ENCODE measurements at places on chromosomes 2 and 18.

DNA sequence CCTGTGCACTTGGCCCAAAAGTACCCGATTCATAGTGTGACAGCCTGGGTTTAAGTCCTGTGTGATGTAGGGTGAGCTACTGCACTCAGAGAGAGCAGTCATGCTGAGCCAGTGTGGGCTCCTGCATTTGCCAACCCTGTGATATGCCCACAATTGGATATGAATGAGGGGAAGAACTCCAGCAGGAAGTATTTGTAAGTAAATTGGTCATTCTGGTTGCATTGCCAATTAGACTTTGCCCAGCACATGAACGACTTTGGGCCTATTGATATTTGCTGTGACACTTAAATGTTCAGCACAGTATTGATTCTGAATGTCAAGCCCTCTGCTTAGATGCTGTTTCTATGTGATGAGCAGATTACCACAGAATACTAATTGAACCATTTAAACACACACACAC is 570.9 kb downstream of the PIK3C3 start:
- no peak for DNase-seq

DNA sequence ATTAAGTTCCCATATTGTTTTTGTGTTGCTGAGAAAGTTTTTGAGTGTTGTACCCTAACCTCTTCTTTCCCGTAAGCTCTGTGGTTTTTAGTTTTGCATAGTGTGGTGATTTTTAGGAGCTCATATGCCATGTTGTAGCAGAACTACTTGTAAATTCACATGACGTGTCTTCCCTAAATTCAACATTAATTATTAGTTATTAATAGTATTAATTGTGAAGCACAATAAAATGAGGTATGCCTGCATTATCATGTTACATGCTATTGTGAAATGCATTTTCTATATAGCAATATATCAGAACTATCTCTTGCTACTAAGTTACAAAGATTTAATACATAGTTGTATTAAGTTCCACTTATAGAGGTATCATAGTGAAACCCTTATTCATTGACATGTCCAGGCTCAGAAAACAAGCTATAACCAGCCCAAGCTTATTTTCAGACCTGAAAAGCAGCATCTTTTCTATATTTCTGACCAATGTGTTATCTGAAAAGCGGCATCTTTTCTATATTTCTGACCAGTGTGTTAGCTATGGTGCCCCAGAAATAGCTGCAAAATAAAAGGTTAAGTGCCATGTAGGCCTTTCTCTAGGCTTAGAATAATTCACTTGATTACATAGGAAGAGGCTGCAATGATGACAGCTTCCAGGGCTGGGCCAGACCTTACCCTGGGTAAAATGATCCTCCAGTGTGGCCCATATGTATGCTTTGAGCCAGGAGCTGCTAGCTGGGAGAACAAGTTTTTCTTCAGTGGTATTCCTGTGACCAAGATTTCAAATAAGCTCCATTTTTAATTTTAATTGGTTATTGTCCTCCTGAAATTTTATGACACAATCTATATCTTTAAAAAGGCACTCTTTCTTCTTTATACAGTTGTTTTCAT is 21.6 kb downstream of the EPAS1 start:
- no peak for DNase-seq

DNA sequence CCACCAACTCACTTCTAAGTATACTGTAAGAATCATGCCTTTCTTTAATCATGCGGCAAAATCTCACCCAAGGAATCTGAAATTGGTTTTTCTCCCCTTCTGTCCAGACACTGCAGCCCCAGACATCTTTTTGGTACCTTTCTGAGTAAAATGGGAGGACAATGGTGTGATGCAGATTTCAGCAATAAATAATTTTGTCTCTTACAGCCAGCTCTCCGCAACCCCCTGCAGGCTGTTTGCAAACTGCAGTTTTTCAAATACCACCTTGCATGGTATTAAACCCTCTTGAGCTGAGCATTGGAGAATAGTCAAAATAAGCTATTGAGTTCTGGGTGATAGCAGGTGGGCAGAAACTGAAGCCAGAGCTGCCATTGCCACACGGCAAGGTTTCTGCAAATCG is 32.2 kb downstream of the GPR39 start:
- DNase-seq: no peak

DNA sequence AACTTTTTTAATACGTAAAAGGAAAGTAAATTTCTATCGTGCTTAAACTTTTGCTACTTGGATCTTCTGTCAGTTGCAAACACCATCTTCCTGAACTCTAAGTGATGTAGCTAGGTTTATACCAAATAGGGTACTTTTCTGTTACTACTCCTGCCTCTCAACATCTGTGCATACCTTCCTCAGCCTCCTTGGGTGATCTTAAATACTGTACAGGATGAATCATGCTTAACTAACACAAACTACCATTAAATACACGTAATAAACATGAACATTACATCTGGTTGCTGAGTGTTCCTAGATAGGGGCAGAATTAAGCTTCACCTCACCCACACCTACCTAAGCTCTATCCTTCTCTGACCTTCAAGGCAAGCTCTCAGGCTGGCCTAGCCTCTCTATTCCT is 398.0 kb downstream of the TXNL1 start:
- no peak for DNase-seq

GRCh38 chr2:26018184-26019055 is 15.5 kb upstream of the RAB10 start:
- DNase-seq: no peak

DNA sequence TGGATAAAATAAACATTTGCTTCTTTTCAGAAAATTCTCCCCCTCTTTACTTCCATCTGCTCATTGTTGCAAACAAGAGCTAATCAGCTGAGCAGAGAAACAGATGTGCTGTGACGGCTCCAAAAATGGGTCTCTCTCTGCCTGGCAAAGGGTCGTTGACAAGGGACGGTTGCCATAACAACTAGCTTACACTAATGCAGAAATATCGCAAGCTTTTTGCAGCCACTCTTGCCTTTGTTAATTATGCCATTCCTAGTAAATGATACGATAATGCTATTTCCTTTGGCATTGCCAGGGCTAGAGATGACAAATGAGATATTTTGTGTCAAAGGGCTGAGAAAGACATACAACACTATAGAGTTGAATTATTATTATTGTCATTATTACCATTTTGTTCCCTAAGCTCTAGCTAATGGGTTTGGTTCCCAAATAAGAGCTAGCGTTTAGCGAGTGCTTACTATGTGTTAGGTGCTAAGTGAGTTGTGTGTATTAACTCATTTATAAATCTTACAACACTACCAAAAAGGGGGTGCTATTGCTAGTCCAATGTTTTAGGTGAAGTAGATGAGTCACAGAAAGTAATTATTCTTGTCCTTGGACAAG is 46.8 kb downstream of the MYO3B start:
- DNase-seq: no peak

GRCh38 chr2:109437325-109438090 is 176.3 kb downstream of the SEPTIN10 start:
- no peak for DNase-seq

GRCh38 chr2:171709011-171709685 is 21.9 kb downstream of the DYNC1I2 start:
- no peak for DNase-seq

DNA sequence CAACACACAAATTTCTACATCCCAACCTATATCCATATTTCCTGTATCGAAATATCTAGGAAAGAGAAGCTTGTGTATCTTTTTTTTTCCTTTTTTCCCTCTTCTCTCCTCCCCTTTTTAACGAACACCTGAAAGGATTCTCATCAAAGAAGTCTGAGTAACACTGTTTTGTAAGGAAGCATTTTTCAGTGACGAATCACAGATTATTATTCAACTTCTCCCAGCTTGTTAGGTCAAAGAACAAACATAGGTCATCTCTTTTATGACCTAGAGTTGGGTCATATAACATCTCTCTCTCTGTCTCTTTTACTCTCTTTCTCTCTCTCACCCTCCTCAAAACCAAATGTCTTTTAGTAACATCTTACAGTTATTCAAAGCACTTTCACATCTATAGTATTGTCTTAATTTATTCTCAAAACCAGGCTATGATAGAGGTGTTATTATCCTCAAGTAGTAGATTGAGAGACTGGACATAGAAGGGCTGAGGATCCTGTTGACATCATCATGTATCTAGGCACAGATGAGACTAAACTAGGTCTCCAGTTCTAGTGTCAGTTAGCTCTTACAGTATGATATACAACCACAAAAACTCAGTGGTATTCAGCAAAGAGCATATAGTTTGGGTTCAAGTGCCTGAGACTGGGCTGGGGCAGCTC is 80.1 kb upstream of the SPOPL start:
- DNase-seq: no peak

GRCh38 chr18:7879717-7880116 is 312.6 kb downstream of the PTPRM start:
- no peak for DNase-seq

DNA sequence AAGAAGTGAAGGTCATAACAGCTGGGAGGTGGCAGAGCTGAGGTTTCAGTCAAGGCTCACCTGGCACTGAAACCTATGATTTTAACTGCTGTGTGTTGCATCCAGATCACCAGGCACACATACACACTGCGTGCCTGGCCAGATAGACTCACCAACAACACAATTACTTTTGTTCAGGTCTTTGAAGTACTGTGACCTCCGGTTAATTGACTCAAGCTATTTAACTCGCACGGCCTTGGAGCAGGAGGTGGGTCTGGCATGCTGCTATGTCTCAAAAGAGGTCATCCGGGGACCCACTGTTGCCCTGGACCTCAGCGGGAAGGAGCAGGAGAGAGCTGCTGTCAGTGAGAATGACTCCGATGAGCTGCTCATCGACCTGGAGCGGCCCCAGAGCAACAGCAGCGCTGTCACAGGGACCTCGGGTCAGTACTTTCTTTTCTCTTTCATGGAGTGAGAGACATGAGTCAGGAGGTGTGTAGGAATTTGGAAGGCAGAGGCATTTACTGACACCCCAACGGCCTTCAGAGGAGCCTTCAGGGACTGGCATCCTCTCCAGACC is 104.1 kb downstream of the ESCO1 start:
- DNase-seq: no peak

DNA sequence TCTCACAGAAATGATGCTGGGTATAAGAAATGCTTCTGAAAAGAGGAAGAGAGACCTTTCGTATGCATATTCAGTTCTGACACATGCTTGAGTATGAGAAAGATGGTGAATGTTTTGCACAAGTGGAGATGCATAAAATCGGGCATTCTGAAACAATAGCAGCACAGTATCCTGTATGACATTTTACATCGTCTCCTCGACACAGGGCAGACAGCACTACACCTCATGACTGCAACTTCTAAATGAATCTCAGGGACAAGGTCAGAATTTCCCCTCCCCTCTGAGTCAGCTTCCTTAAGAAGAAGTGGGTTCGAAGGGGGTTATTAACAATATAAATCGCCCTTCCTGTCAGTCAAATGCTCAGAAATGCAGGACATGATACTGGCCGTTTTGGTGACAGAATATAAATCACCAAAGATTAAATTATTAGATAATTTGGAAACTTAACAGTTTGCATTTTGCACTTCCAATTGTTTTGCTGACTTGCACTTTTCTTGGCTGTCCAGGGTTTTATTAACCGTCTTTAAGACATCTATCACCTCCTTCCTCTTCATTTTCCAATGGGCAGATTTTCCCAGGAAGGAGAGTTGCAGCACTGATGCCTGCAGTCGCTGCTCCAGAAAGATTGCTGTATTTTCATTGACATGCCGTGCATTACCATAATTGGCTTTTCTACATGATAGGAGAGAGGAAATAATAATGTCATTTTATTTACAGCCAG is 57.2 kb downstream of the TSHZ1 start:
- DNase-seq: no peak

DNA sequence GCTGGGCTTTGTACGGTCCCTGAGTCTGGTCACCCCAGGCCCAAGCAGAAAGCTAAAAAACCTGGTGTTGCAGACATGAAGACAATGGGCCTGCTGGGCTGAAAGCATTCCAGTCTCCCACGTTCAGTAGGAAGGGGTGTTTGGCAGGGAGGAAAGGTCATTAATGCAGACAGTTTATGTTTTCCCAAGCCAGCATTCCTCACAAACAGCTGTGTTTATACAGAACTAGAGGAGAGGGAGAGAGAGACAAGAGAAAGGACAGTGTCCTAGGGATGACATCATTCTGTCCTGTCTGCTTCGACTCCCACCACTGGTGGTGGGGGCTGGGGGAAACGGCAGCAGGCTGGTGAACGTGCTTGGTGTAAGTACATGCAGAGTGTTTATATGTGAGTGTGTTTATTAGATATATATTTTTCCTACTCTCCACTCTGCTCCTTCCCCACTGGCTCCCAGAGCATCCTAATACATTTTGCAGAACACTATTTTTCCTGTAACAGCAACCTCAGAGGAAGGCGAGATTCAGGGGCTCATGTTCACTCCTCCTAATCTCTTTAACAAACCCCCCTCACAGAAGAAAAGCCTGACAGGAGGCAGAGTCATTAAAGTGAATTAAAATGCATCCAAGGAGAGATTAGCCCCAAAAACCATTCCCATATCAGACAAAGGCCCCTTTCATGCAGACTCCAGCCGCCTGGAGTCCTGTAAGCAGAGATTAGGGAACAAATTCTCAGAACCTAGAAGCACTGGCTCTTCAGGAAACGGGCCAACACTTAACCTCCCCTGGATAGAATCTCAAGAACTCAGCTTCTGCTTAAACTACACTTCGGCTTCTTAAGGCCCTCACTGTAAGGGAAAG is 380.4 kb downstream of the TNS1 start:
- no peak for DNase-seq

GRCh38 chr18:73646772-73647171 is 500.9 kb downstream of the FBXO15 start:
- DNase-seq: no peak

- no peak for DNase-seq
These were observed 72.4 kb downstream of the MYCN start for GRCh38 chr2:16012626-16013358.

GRCh38 chr18:56492136-56492535 is 146.3 kb downstream of the TXNL1 start:
- DNase-seq: no peak

GRCh38 chr2:232338759-232339106 is 39.8 kb upstream of the ALPP start:
- DNase-seq: no peak

DNA sequence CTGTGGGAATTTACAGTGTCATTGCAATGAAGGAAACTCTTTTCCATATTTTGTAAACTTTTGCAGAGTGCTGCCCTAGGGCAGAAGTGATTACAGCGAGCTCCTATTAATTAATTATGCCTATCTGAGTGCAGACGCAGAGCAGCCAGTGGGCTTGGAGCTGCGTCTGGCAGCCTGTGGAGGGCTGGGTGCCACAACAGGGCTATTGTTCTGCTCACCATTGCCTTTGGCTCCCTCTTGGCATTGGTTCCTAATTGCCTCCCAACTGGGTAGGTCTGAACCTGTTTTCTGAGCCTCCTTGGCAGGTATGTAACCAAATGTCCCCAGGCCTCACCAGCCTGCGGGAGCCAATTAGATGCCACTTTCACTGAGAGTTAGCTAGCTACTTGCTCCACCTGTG is 25.6 kb upstream of the ITGB6 start:
- no peak for DNase-seq

DNA sequence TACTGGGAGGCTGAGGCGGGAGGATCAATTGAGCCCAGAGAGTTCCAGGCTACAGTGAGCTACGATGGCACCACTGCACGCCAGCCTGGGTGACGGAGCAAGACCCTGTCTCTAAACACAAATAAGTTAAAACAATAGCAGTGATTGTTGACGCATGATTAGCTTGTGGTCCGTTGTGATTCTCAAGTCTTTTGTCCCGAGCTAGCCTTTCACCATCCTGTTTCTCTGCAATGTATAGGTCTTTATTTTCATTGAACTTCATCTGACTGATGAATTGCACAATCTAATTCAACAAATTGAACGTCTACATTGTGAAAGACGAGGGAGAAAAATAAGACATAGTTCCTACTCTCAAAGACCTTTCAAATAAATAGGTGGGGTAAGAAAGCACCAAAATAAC is 8.8 kb upstream of the FZD7 start:
- DNase-seq: no peak

All from stimulated activated CD8-positive, alpha-beta memory T cell treated with anti-CD3 and anti-CD28 coated beads, Interleukin-15, amount 100 ng/mL, for 24 hours (primary cell).